ENCODE measurements at places on chromosomes 6 and 20. TPM values are rescaled to one million over a fixed set of nuclear protein-coding genes. Genes with fewer than 3 reads are reported as not detected.

DNA sequence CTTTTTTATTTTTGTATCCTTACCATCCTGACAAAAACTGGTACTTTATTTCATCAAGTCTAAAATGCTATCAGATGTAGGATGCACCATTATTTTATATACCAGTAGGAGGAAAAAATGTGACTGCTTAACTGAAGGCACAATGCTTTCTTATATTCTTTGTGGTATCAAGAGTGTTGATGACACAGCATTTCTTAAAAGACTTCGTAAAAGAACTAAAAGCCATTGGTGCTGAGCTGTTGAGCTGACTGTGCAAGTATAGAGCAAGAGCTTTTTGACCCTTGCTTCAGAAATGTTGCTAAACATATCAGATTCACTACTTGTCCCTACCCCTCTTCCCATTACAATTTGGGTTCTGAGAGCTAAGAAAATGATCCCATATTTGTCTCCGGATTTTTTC lies 17.5 kb downstream of the SF3B5 start:
- no peak for DNase-seq

RAET1L gene
- total RNA-seq, result not detected

- DNase-seq, result peak; percentile 68
Measured at GRCh38 chr20:346640-347316, at the start of gene NRSN2. Gene NRSN2, plus strand, starts transcription at chr20:347111. Its CDS starts 2,533 bp downstream, at chr20:349644.

GRCh38 chr20:23260181-23260840 lies 90.3 kb upstream of the NXT1 start:
- DNase-seq, result no peak

- no peak for DNase-seq
Measured at GRCh38 chr20:38267901-38268514, 7.5 kb upstream of the KIAA1755 start.

GRCh38 chr20:16265334-16265733 lies 307.9 kb downstream of the KIF16B start:
- no peak for DNase-seq

DNA sequence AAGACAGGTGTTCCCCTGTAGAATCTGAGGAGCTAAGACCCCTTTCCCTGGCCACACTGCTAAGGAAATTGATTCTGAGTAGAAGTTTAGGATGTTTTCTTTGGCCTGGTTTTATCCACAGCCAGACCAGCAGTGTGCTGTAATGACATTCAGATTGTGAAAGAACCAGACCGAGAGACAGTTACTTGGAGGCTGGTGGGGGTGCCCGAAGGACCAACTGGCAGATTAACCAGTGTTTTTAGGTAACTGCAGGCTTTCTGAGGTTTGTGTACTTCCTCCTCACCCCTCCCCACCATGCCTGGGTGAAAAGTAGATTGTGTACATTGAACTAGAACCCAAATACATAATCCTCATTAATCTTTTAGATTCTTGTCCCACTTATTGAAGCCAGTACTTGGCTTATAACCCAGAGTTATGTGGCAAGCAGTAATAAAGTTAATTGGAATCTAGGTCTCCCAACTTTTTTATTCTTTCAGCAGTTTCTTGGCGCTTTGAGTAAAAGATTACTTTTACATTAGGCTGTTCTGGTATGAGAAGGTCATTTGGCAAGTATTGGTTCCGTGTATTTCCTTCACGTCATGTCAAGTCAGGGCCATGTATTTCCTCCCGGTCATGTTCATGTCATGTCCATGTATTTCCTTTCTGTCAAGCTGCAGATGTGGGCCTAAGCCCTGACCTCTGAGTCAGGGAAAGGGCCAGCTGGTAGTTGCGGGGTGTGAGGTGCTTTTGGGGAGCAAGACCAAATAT lies 93.7 kb downstream of the TCP11 start:
- peak; percentile 32 for DNase-seq

FAM184A gene
- 1.4 TPM for total RNA-seq

DNA sequence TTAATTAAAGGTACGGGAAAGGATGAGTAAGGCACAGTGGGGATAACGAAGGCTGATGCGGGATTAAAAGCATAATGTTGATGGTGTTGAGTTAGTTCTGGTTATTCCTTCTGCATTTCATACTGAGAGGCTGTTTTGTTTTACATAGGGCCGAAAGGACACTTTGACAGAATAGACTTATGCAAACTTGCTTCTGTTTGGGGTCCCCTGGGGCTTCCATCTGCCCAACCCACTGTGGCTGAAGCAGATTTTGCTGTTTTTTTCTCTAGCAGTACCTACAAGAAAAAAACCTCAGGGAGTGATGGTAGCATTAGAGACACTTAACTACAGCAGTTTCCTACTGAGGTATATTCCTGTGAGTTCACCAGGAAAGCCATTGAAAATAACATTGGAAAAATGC lies 136.1 kb upstream of the SUPT3H start:
- DNase-seq, result no peak

- DNase-seq, result no peak
Measured at GRCh38 chr20:7420345-7420744, 519.9 kb downstream of the HAO1 start.

GRCh38 chr20:5691918-5692618 lies 58.1 kb upstream of the SHLD1 start:
- no peak for DNase-seq

PNPLA1 gene
- not detected for total RNA-seq

RRAGD gene
- total RNA-seq, result 28.8 TPM

- no peak for DNase-seq
Measured at GRCh38 chr6:116405138-116405537, 34.4 kb downstream of the DSE start.

GRCh38 chr6:139482287-139482686 lies 107.8 kb upstream of the CITED2 start:
- no peak for DNase-seq

GRCh38 chr6:81073318-81073717 lies 679.2 kb downstream of the TENT5A start:
- no peak for DNase-seq

MOXD1 gene
- 11.1 TPM for total RNA-seq

DNA sequence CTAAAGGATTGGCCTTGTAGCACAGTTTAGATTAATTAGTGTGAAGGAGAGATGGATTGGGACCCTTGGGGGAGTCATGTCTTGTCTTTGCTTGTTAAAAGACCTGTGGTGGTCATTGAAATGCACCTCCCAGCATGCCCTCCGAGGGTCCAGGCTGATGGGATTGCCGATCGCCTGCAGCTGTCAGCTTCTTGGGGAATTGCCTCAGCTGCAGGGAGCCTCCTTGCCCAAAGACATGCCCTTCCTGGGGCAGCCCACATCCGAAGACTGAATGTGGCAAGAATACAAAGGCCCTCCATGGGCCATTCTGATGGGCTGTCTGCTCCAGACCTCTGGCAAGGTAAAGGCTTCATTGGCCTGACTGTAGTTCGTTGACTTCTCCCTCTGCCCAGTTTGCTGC lies 150.7 kb downstream of the FARS2 start:
- DNase-seq, result no peak

SIGLEC1 gene
- not detected for total RNA-seq

WFDC5 gene
- total RNA-seq, result not detected

GRCh38 chr6:150345781-150346180 lies 23.0 kb upstream of the IYD start:
- no peak for DNase-seq

DNA sequence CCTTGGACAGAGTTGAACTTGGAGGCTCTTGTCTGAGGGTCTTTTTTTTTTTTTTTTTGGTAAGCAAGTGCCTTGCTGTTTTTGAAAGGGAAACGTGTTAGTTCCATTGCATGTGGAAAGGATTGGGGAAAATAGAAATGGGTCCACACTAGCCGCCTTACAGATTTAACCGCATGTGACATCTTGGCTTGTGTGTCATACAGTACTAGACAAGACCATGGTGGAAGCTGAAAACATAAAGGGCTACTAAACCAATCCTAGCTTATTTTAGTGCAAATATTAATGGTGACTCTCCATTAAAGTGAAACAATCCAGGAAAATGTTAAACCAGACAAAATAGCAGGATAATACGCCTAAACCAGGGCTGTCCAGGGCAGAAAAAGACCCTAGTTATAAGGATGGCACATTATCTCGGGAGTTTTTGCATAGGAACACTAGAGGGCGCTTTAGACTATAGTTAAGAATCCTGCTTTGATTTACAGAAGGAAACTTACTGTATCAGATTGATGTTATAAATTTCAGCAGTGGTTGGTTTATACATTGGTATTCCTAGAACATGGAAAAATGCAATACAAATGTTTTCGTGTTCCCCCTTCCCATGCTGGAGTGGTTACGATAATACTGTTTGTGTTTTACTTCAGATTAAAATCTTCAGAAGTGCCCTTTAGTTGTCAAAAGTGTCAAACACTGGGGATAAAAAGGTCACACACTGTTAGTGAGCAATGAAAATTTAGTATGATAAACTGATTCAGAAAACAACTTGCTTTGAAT lies 59.8 kb upstream of the DEK start:
- peak; percentile 24 for DNase-seq

DNA sequence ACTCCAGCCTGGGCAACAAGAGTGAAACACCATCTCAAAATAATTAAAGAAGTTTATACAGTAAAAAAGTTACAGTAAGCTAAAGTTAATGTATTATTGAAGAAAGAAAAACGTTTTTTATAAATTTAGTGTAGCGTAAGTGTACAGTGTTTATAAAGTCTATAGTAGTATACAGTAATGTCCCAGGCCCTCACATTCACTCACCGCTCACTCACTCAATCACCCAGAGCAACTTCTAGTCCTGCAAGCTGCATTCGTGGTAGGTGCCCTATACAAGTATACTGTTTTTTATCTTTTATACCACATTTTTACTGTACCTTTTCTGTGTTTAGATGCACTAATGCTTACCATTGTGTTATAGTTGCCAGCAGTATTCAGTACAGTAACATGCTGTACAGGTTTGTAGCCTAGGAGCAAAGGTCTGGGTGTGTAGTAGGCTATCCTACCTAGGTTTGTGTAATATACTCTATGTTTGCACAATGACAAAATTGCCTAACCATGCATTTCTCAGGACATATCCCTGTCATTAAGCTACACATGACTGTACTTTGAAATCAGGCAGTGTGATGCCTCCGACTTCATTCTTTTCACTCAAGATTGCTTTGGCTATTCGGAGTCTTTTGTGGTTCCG lies 16.7 kb downstream of the MGME1 start:
- no peak for DNase-seq

All from H4 (cell line).